ENCODE measurements at places on chromosomes 1 and 21.
A peak's percentile ranks its signal among the peaks of the same experiment; 100 is the strongest.

DNA sequence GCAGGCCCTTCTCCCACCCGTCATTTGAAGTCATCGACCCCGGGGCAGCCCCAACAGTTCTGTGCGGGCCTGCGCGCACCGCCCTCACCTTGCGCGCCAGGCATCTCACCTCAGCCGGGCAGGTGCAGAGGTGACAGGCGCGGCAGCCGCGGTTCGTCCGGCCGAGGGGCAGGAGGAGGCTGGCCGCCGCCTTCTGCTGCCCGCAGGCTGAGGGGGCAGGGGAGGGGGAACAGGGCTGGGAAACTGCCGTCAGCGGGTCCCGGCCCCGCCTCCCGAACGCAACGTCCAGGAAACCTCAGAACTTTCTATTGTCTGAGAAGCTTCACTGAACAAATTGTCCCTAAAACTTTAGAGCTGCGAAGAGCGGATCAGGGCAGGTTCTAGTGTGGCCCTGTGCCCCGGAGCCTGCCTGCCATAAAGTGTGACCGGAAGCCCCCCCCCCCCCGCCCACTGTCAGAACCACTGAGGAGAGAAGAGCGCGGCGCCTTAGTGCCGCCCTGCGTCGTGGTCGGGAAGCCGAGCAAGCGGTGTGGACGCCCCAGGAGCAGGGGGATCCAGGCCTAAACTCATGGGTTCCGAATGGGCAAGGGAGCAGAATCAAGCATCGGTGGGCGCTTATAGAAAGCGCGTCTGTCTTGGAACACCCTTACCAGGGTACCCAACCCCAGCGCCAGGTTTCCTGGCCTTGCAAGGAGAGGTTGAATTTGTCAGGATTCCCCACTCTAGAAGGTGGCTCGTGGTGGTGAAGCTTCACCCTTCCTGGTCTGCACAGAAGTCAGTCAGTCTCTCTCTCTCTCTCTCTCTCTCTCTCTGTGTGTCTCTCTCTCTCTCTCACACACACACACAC is 13.3 kb upstream of the TBX15 start:
- no peak for DNase-seq

- no peak for DNase-seq
Observed at GRCh38 chr1:19477284-19478249, 7.8 kb downstream of the CAPZB start.

- DNase-seq = no peak
Observed at GRCh38 chr1:165842671-165843129, 15.3 kb downstream of the UCK2 start.

DNA sequence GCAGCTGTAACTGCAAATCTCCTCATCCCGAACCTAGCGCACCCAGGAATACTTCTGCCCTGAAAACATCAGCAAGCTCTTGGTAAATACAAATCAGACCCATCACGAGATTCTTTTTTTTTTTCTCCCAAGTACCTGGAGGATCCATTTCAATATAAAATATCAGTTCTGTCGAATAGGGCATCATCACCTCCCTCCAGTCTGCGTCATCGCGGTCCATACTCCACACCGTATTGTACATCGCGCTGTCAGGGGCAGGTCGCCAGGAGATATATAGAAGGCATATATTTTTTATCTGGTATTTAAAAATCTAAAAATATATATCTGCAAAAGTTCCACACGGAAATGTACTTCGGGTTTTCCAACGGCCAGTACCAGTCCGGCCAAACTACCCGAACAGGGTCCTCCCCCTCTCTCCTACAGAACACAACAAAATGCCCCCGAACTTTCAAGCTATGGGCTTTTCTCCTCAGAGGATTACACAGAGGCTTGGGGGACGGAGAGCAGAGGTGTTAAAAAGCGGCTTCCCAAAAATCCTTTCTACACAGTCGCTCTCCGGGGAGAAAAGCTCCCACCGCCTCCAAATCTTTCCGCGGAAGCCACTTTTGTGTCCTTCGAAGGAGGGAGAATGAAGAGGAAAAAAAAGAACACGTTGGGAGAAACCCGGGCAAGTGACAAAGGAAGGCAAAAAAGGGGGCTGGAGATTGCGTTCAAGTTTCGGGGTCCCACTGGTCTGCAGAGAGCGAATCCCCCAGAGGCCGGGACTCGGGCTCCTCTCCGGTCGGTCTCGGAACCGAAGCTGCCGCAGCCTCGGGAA is 509 bp downstream of the PIK3R3 start:
- DNase-seq = no peak

DNA sequence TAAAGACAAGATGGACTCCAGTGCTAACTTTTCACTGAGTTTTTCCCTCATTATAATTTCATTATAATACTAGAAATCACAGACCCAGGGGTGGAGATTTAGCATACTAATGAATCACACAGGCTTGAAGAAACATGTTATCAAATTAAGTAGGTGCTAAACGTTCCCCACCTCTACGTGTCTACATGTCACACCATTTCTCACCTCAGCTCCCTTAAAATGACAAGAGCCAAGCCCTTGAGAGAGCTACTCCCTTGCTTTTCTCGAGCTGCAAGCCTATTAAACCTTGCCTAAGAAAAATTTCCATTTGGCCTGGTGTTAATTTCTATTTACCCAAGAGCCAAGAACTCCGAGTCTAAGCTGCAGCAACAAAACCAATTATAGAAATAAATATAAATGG is 396.3 kb upstream of the NEGR1 start:
- DNase-seq = no peak

DNA sequence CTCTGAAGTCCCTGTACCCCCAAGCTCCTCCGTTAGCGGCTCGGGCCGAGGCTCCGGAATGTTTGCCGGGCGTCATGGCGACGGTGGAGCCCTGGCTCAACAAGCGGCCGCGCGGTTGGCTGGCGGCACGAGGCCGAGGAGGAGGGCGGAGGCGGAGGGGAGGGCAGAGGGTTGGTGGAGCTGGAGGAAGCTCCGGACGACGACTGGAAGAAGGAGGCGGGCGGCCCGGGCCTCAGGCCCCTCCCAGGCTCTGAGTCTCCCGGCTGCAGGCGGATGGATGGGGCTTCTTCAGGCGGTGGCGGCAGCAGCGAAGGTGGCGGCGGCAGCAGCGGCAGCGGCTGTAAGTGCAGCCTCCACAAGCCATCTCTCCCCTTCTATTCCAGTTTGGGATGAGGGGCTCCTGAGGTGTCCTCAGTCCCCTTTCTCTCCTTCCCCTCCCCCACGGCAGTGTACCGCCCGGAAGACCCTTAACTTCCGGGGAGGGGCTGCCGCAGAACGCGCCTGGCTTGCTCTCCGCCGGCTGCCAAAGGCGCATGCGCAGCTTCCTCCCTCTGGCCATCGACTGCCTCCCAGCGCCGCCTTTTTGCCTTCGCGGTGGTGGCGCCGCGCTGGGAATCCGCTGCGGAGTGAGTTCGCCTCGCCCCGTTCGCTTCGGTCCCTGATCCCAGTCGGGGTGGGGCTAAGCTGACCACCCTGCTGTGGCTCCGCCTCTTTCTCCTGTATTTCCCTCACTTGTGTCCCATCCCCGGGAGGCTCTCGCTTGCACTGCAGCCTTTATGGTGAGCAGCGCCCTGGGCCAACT is at the start of the genes DNAI4 and MIER1:
TSS of gene DNAI4 (minus strand) at position 101 of the 802 bp plus-strand sequence. CDS start at position 76, 25 bp downstream.
TSS of gene MIER1 (plus strand) at position 235 of the 802 bp plus-strand sequence. CDS start at position 274, 39 bp downstream.
- DNase-seq = peak; percentile 73

DNA sequence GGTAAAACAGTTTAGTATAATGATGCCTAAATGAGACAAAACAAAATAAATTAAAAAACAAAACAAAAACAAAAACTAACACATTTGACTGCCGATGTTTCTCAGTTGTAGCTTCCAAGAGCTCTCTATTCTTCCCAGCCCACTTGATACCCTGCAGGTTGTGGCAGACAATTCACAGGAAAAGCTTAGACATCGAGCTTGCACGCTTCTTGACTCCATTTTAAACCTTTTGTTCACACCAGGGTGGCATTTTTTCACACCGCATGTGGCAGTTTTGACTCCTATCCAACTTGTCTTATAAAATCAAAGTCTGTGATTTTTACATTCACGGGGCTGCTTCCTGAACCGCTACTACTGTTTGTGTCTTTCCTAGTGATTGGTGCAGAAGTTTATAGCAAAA is 575.9 kb downstream of the USP25 start:
- no peak for DNase-seq

GRCh38 chr1:17970757-17971156 is 136.8 kb upstream of the IGSF21 start:
- DNase-seq = no peak

- DNase-seq = no peak
Observed at GRCh38 chr1:225454733-225455132, 26.9 kb upstream of the LBR start.

GRCh38 chr1:87753366-87753765 is 424.7 kb downstream of the LMO4 start:
- DNase-seq = no peak

- no peak for DNase-seq
Observed at GRCh38 chr1:160061369-160062229, 8.4 kb downstream of the KCNJ10 start.

DNA sequence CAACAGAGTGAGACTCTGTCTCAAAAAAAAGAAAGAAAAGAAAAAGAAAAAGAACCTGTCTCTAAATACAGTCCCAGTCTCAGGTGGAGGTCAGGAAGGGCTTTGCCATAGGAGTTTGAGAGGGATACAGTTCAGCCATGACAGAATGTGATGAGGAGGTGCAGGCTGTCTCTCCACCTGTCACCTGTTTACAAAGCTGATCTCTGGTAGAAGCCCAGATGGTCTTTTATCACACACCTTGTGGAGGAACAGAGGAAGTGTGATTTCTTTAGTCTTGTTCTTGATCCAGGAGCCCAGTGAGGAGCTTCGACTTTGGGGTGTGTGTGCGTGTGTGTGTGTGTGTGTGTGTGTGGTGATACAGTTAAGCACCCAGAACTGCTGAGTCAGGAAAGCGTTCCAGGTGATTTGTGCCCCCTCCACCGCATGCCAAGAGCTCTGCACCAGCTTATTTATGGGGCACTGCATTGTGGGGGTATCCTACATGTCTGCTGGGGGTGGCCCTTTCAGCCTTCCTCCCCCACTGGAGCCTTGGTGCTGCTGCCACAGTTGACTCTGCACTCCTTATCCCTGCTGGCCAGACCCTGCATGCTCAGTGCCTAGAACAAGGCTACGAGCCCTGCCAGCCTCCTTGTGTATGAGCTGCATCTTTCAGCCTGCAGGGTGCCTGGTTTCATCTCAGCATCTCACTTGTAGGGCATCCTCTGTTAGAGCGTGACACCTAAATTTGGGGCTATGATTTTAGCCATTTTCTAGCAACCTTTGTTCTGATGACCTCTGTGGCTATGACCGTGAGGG is 19.3 kb downstream of the DOP1B start:
- no peak for DNase-seq

DNA sequence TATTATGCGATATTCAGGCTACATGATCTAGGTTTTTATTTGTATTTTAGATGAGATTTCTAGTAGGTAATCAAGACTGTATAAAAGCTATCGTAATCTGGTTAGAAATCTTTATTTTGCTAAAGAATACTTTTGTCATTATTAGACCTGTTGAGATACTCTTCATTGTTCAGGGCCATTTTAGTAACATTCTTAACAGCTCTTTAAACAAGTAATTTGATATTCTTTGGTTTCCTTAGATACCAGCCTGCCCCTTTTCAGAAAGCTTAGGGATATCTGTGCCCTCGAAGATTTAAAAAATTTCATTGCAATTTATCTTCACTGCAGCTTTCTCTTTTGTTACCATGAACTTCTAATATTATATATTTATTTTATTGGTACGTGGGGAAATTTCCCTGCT is 18.9 kb downstream of the ADGRL2 start:
- no peak for DNase-seq

- DNase-seq = no peak
Observed at GRCh38 chr21:37945036-37945435, 28.8 kb upstream of the KCNJ6 start.

DNA sequence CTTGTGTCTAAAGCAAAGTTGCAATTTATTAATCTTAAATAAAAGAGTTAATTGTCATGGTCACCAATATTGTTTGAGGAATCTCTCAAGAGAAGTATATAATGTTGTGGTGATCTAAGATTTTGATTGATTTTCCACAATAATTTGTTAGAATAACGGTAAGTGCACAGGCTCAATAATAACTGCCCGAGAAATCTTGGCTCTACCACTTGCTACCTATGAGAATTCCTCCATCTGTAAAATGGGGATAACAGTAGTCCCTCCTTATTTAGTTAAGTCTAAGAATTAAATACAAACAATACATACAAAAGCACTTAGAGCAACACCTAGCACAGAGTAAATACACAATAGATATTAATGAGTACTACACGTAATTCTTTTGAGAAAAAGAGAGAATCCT is 18.8 kb downstream of the SCAF4 start:
- no peak for DNase-seq

GRCh38 chr1:24303600-24303999 is 15.6 kb upstream of the GRHL3 start:
- DNase-seq = no peak
